ENCODE measurements at places on chromosomes 3 and 15. TPM values are rescaled to one million over a fixed set of nuclear protein-coding genes. Genes with fewer than 3 reads are reported as not detected.

MUSTN1 gene
- 8.2 TPM for total RNA-seq

DPH3 gene
- total RNA-seq: 7.8 TPM

OXTR gene
- total RNA-seq: not detected

ITGA11 gene
- total RNA-seq: 1.0 TPM

SLC15A2 gene
- total RNA-seq: 25.1 TPM

TMEM212 gene
- total RNA-seq: 3.1 TPM

TMOD2 gene
- 5.6 TPM for total RNA-seq

DNA sequence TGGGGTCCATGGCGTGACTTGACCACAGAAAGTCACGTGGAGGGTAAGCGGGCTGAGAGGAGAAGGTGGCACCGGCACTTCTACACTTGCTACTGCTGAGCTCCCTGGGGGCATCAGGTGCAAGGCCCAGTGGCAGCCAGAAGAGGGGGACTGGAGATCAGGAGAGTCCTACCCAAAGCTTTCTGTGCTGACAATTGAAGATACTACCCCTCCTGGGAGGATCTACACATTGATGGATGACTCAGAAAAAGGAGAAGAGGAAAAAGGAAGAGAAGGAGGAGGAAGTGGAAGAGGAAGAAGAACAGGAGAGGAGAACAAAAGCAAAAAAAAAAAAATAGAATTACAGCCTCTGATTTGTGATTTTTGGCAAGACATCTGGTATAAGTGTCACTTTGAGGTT lies 41.2 kb downstream of the MYO5C start:
- no peak overlapping the region for H3K27ac ChIP-seq
- H3K4me1 ChIP-seq: no peaks in the 10 kb centered on the region
- no peaks in the 10 kb centered on the region for H3K36me3 ChIP-seq
- H3K27me3 ChIP-seq: no peaks in the 10 kb centered on the region
- no peak overlapping the region for H3K4me3 ChIP-seq

DNA sequence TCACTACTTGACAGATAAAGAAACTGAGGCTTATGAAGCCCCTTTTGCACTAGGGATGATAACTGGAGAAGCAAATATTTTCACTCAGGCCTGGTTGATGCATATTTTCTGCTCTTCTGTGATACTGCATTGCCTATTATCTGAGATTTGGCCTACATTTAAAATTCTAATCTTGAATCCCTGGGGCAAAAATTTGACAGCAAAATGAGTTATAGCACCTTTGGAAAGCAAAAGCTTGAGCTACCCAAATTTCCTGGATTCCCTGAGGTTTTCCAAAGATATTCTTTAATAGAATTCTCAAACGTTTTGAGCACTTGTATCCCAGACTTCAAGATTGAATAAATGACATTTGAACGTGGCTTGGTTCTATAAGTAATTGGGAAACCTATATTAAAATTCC lies 86.1 kb downstream of the NAALADL2 start:
- H3K27ac ChIP-seq: no peak overlapping the region
- no peak overlapping the region for H3K4me3 ChIP-seq
- DNase-seq: no peak
- H3K4me1 ChIP-seq: no peaks in the 10 kb centered on the region

GRCh38 chr3:53711387-53711786 lies 134.8 kb downstream of the CHDH start:
- peaks cover 40% of the 10 kb centered on the region for H3K4me1 ChIP-seq
- DNase-seq: no peak
- no peak overlapping the region for H3K4me3 ChIP-seq
- no peaks in the 10 kb centered on the region for H3K27me3 ChIP-seq
- no peak overlapping the region for H3K27ac ChIP-seq

GRCh38 chr3:99951701-99952100 lies 134.0 kb downstream of the CMSS1 start:
- H3K36me3 ChIP-seq: no peaks in the 10 kb centered on the region
- no peaks in the 10 kb centered on the region for H3K4me1 ChIP-seq
- no peaks in the 10 kb centered on the region for H3K27me3 ChIP-seq
- H3K4me3 ChIP-seq: no peak overlapping the region
- H3K27ac ChIP-seq: no peak overlapping the region
- no peak for DNase-seq

DNA sequence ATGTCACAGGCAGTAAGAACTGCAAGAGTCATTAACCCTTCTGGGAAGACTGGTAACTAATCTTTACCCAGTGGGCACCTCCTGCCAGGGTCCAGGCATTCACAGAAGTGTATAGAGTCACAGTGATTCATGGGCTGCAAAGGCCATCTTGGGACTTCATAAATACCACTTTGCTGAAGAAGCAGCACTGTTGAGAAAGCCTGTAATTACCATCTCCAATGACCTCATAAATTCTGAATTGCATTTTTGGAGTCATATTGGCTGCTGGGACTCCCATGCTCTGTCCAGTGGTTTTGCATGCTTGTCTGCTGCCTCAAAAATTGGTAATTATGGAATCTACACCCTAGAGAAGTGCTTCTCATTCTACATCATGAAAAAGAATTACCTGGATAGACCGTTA lies 837.2 kb downstream of the NTRK3 start:
- no peak overlapping the region for H3K27ac ChIP-seq
- H3K4me3 ChIP-seq: no peak overlapping the region
- no peaks in the 10 kb centered on the region for H3K36me3 ChIP-seq
- H3K4me1 ChIP-seq: no peaks in the 10 kb centered on the region
- H3K27me3 ChIP-seq: no peaks in the 10 kb centered on the region

DNA sequence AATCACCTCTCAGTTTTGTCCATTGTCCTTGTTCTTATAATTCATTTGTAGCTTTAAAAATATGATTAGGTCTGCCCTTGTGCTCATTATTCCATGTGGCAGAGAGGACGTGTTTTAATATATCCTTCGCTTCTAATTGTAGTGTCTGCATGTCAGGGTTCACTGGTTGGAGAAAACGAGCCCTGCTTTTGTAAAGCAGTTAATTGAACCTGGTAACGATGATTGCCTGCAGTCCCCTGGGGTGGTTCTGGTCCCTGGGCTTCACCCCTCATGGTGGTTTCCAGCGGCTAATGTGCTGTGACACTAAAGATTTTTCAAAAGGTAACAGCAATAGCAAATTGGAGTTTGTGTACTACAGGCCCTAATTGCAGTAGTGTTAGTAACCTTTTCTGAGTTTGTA lies 299.6 kb downstream of the CACNA2D3 start:
- H3K4me1 ChIP-seq: no peaks in the 10 kb centered on the region
- DNase-seq: no peak
- H3K36me3 ChIP-seq: no peaks in the 10 kb centered on the region
- H3K4me3 ChIP-seq: no peak overlapping the region
- no peak overlapping the region for H3K27ac ChIP-seq
- no peaks in the 10 kb centered on the region for H3K27me3 ChIP-seq

DNA sequence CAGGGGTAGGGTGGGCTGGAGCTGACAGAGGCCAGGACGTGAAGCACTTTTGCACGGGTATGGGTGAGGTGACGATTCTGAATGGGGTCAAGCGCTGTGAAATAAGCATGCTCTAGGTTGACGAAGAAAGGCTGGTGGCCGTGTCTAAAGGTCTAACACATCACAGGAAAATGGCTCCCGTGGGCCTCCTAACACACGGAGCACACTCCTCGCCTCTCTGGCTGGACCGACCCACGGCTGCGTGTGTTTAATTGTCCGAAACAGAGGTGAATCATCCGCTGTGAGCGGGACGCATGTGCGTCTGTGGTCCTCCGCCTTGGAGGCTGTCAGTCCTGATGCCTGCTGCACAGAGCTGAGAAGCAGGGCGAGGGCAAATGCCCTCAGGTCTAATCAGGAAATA lies 130.6 kb downstream of the NSMCE3 start:
- no peak overlapping the region for H3K27ac ChIP-seq
- H3K36me3 ChIP-seq: no peaks in the 10 kb centered on the region
- no peaks in the 10 kb centered on the region for H3K27me3 ChIP-seq
- no peak overlapping the region for H3K4me3 ChIP-seq
- DNase-seq: peak; percentile 8

DNA sequence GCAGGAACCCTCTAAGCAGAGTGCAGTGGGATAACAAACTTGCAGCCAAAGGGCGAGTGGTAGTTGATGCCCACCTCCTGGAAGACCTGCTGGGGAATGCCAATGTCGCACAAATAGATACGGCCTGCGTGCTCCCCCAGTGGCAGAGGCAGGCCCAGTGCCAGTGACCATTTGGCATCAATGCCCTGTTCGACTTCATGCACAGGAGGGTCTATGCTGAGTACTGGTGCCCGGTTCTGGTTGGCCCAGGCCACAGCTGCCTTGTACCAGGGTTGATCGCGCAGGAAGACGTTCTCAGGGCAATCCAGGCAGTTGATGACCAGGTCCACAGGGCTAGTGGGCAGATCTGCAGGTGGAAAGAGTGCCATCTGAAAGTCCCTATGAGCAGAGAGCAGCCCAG lies 17.0 kb downstream of the CLK3 start:
- H3K4me3 ChIP-seq: no peak overlapping the region
- no peaks in the 10 kb centered on the region for H3K27me3 ChIP-seq
- no peak overlapping the region for H3K27ac ChIP-seq

DNA sequence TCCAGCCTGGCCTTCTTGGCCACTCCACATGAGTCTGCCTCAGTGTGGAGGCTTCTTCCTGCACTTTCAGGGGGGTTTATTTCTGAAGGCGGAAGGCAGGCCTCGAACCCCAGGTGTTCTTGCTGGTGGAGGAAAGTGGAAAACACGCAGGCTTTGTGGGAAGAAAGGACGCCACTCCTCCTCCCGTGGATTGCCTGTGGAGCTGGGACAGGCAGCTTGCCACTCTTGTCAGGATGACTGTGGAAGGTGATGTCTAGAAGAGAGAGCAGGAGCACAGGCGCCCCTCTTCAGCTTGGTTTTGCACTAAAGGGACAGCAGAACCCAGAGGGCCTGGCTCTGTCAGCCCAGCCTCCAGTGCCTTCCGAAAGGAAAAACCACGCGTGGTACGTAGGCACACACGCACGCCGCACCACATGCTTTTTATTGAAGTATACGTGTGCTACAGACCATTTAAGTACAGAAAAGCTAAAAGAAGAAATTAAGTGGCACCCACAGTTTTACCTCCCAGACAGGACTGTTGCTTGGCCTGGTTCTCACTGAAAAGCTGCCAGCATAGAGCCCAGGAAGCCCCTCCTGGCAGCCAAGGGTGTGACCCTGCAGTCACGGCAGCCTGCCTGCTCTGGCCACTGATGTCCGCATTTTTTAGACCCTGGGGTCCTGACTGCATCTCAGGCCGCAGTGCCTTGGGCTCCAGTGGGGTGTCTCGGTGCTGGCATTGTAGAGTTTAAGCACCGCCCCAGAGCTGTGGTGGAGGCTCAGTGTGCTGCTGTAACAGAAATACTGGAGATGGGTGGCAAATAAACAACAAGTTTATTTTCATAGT lies 21.6 kb downstream of the KLF13 start:
- H3K4me3 ChIP-seq: no peak overlapping the region
- DNase-seq: no peak
- peaks cover 6% of the 10 kb centered on the region for H3K36me3 ChIP-seq
- no peaks in the 10 kb centered on the region for H3K27me3 ChIP-seq
- H3K27ac ChIP-seq: peak overlapping the region; percentile 99

DNA sequence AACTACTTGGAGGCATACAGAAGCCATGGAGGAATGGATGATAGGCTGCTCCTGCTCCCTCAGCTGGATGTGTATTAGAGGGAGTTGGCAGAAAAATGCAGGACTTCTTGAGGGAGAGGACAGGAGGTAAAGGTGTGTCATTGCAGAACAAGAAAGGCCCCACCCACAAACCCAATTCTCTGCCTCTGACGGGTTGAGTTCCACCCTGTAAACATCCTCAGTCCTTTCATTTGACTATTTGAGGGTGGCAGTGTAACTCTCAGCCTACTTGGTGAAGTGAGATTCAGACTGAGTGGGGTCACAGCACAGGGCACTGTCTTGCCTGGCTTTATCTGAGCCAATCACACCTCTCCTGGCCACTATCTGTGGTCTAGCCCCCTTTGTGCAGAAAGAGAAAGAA lies at the start of gene TPRG1:
Gene TPRG1 (plus strand): TSS at position 265 of the 400 bp plus-strand sequence. CDS start 35,414 bp downstream, outside the sequence.
- peaks cover 5% of the 10 kb centered on the region for H3K4me1 ChIP-seq
- no peaks in the 10 kb centered on the region for H3K36me3 ChIP-seq
- no peak within 1 kb of the TSS for H3K27ac ChIP-seq
- DNase-seq: no peak
- no peak within 1 kb of the TSS for H3K4me3 ChIP-seq

DNA sequence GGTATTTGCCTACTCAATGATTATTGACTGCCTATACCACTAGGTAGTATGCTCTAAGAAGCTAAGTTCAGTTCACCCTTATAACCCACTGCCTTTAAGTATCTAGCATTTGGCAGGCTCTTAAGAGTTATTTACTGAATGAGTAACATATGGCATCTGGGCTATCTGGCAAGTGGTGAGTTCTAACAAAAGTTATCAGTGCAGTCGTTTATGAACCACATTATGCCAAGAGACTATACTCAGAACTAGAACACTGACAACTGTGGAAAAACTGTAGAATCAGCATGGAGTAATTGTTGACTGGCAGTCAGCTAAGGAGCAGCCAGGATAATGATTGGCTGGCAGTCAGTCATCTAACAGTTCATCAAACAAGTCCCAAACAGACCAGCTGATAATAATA lies 25.8 kb downstream of the RAF1 start:
- H3K4me1 ChIP-seq: peaks cover 7% of the 10 kb centered on the region
- H3K4me3 ChIP-seq: no peak overlapping the region
- no peaks in the 10 kb centered on the region for H3K27me3 ChIP-seq
- H3K27ac ChIP-seq: no peak overlapping the region
- DNase-seq: no peak

- H3K4me1 ChIP-seq: no peaks in the 10 kb centered on the region
- no peaks in the 10 kb centered on the region for H3K36me3 ChIP-seq
- DNase-seq: no peak
- H3K4me3 ChIP-seq: no peak overlapping the region
- H3K27me3 ChIP-seq: no peaks in the 10 kb centered on the region
- no peak overlapping the region for H3K27ac ChIP-seq
Measured at GRCh38 chr3:54347060-54347459, 224.7 kb downstream of the CACNA2D3 start.

DNA sequence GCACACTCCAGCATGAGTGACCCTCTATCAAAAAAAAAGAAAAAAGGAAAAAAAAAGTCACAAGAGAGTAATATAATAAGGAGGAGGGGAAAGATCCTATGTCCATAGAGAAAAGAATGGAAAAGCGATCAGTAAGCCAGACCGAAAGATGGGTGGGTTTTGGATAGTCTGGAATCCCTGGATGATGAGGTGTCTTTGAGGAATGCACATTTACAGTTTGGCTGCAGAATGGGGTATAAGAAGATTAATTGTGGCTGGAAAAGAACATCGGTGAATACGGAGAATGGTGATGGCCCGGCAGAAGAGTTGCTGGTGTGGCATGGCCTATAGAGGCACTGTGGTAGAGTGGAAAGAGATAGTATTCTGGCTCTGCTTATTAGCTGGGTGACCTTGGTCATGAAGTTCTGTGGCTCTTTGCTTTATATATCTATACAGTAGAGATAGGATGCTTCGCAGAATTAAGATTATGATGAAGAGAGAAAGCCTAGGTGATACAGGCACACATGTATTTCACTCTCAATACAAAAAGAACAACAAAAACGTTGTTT lies 187.9 kb downstream of the AKAP13 start:
- H3K27me3 ChIP-seq: no peaks in the 10 kb centered on the region
- H3K27ac ChIP-seq: no peak overlapping the region
- H3K4me1 ChIP-seq: peaks cover 28% of the 10 kb centered on the region
- H3K4me3 ChIP-seq: no peak overlapping the region
- DNase-seq: no peak
